ENCODE measurements at places on chromosomes 6 and 20.

DNA sequence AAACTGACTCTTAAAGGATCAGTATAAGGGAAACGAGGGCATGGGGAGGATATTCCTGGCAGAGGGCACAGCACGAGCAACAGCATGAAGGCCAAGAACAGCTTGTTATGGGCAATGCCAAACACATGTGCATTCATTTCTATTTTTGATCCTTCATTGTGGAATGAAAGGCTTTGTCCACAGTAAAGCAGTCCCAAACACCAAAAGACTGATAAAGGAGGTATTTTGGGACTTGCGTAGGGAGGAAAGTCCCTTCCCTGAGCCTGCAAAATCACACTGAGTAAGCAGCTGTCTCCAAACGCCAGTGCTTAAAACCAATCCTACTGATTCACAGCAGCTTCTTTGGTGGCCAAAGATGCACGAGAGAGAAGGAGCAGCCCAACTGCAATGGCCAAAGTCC lies 138.2 kb downstream of the UNC5CL start:
- DNase-seq = no peak

- DNase-seq = no peak
Observed at GRCh38 chr6:14086701-14087100, 30.9 kb upstream of the CD83 start.

DNA sequence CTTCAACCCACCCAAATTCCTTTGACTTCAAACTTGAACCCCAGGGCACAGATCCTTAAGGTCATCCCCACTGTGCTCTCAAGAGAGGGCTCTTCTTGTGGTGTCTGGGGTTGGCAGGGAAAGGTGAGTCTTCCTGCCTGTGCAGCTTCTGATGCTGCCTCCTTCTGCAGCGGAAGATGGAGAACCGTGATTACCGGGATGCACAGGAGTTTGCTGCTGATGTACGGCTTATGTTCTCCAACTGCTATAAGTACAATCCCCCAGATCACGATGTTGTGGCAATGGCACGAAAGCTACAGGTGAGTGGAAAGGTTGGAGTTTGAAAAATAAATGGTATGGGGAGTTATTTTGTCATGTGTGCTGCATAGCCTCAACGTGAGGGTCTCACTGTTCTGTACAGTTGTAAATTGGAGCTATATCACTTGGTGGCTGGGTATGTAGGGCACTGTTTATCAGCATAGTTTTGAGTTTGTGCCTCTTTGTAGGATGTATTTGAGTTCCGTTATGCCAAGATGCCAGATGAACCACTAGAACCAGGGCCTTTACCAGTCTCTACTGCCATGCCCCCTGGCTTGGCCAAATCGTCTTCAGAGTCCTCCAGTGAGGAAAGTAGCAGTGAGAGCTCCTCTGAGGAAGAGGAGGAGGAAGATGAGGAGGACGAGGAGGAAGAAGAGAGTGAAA lies 9.0 kb downstream of the BRD2 start:
- no peak for DNase-seq

- DNase-seq = no peak
Observed at GRCh38 chr20:10721137-10721896, 47.5 kb upstream of the JAG1 start.

DNA sequence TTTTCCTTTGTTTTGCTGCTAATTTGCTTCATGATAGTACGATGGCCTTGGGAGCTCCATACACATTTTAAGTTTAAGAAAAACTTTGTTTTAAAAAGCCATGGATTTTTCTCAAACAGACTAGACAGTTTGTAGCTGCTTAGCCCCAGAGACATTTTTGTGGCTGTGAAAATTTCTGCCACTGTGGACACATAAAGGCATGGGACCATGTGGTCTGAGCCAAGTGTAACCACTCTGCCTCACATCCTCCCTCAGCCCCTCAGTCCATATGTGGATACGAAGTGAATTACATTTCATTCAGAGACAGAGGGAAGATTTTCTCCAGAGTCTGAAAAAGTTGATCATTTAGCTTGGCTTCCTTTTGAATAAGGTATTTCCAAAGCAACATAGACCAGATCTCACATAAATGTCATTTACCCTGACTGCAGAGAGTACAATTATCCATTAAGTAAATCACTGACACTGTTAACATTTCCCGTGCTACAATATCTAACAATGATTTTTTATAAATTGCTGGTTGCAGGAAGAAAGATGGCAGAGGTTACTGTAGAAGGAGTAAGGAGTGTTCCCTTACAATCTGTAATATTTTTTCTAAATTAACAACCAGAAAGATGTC lies 87.4 kb downstream of the GJA1 start:
- no peak for DNase-seq

- no peak for DNase-seq
Observed at GRCh38 chr6:56913285-56914074, 41.4 kb upstream of the BEND6 start.

- no peak for DNase-seq
Observed at GRCh38 chr20:57481281-57481711, 43.6 kb downstream of the CTCFL start.

GRCh38 chr6:24489881-24490280 lies 503 bp upstream of the GPLD1 start:
- DNase-seq = no peak

Measured in stimulated activated CD8-positive, alpha-beta memory T cell treated with anti-CD3 and anti-CD28 coated beads, Interleukin-2, amount 100 ng/mL, for 1 hour (primary cell).